ENCODE measurements at places on chromosomes 5 and 9.

- DNase-seq = no peak
Observed at GRCh38 chr9:15239816-15240215, 67.2 kb downstream of the TTC39B start.

GRCh38 chr9:35689542-35690293, at the start of gene TPM2:
TPM2 (minus strand) TSS chr9:35689925; CDS start chr9:35689817, 108 bp downstream.
- DNase-seq = peak; percentile 33

DNA sequence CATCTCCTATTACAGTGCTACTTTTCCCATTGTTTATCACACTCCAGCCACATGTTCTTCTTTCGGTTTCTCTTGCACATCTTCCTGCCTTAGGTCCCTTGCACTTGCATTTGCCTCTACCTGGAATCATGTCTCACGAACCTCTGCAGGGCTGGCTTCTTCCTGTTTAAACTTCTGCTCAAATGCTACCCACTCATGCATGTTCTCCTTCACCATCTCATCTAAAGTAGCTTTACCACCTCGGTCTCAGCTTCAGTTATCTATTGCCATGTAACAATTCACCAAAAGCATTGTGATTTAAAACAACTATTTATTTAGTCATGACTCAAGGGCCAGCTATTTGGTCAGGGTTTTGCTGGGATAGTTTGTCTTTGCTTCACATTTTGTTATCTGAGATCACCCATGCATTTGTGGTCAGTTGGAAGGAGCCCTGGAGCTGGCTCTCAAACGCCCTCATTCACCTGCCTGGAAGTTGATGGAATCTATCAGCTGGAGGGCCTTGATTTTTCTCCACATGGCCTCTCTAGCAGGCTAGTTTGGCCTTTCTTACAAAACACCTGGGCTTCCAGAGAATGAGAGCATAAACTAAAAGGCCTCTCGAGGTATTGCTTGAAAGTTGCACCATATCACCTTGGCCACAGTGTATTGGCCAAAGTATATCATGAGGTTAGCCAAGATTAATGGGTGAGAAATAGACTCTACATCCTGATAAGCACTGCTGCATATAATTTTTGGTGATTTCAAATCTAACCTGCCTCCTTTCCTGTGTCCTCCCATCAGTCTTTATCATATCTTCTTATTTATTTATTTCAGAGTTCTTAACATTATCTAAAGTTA, 21.4 kb downstream of the SPINK1 start:
- DNase-seq = no peak

DNA sequence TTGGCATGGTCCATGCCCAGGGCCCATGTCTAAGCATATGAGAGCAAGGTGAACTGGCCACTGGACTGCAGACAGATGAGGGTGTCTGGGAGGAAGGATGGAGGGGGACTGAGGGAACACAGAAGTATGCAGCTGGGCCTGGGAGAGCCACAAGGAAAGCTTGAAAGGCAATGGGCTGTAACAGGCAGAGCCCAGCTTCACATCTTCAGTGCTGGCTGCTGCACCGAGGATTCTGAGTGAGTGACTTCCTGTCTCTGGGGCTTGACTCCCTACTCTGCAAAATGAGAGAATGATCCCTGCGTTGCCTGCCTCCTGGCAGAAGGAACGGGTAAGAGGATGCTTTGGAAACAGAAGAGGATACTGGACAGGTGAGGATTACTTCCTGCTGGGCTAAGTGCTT, 29.0 kb downstream of the COL15A1 start:
- DNase-seq = no peak

- DNase-seq = peak; percentile 28
Observed at GRCh38 chr9:73200694-73201452, 49.2 kb downstream of the ANXA1 start.

DNA sequence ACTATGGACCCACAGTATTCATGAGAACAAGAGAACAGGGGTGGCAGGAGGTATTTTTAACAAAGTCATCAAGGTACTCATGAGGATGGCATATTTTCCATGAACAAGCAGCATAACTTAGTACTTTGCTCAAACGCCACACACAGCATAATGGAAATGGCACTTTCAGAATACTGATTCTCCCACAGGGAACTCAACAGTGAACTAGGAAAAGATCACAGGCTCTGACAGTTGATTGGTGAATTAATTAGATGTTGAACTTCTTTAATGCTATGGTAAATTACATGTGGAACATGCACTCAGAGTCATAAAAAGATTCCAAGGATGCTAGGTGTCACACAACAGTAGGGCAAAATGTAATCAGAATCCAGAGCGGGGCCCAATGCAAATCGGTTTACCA, 1088.6 kb upstream of the C9orf72 start:
- no peak for DNase-seq

DNA sequence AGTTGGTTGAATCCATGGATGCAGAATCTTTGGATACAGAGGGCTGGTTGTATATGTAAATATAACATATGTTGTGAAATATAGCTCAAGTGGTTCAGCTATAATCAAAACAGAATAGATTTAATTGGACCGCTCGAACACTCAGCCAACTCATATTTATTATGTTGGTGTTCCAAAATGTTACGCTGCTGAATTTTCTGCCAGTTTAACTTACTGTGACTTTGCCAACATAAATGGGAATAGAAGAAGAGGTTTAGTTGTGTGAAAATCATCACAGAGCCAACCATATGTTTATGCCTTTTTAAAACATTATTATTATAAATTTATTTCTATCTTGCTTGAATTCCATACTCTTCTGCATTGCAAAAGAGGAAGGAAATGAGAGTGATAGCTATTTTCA, 178.2 kb upstream of the FBXL7 start:
- DNase-seq = no peak

- no peak for DNase-seq
Observed at GRCh38 chr5:169914766-169915165, 65.5 kb downstream of the INSYN2B start.

- no peak for DNase-seq
Observed at GRCh38 chr5:137300411-137301240, 198.5 kb downstream of the SPOCK1 start.

DNA sequence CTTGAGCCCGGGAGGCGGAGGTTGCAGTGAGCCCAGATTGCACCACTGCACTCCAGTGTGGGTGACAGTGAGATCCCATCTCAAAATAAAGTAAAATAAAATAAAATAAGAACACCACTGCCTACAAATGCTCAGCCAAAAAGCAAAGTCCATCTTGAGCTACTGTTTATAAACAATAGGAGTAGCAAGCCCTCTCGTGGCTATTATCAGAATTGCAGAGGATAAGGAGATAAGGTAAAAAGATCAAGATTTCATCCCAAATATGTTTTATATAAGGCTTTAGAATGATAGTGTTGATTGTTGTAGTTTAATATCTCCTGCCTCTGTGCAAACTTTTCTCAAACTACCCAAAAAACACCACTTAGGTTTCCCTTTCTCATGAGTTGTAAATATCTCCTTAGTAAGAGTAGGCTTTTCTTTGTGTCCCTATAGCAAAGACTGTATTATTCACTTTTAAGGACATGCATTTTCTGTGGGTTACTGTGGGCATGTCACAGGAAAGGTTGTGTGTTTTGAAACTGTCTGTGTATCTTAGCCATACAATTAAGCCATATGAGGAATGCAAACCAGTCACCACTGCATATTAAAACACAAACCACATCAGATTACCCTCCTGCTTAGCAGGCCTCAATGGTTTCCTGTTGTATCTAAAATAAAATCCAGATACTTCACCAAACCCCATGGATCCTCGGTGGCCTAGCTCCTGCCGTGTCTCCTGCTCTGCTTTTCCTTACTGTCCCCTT, 31.8 kb upstream of the CKS2 start:
- peak; percentile 36 for DNase-seq

DNA sequence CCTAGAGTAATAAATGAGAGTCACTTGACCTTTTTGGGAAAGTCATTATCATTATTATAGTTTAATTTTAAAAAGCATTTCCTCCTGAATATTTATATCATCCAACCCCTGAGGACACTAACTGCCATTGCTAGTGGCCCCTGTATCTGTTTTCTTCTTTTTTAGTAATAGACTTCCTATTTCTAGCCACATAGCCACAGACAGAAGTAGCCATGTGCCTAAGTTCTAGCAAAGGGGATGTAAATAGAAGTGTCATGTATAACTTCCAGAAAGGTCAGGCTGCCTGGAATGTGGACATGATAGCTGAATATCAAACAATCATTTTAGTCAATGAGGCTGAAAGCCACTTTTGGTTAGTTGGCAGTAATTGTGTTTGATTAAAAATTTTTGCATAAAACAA, 37.5 kb upstream of the IQGAP2 start:
- no peak for DNase-seq

GRCh38 chr5:122745597-122745996, 29.3 kb upstream of the SNX2 start:
- DNase-seq = no peak

DNA sequence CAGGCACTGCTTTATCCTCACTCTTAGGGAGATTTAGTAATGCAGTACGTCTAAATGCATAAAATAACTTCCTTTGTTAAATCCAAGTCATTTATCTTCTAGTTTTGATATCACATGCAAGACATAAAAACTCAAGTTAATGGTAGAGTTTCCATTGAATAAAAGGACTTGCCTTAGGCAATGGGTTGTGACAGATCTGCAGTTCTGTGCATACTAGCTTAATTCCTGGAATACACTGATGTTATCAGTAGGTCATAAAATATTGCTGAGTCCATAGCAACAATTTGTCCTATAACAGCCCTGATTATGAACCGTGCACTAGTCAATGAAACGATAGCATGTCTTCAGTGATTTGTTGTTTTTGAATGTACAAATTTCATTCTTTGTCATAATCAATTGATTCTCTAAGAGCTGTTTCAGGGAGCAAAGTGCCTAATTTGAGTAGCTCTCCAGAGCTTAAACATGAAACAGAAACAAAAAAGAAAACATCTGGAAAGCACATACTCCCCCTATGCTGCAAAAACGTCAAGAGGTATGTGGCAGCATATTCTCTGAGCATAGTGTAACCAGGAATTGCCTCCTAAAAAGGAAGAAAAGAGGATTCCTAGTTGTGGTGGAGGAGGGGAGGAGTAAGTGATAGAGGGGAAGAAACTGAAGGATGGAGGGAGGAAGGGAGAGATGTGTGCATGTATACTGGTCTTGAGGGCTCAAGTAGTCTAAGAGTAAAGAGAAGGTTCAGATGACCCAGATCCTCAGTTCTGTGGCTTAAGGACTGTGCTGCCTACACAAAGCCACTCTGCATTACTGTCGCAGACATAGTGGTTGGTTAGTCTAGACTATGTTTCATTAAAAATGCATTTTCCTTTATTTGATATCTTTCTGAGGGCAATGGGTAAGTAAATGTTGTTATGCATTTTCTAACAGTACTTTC, 589.2 kb downstream of the PRR16 start:
- DNase-seq = no peak

DNA sequence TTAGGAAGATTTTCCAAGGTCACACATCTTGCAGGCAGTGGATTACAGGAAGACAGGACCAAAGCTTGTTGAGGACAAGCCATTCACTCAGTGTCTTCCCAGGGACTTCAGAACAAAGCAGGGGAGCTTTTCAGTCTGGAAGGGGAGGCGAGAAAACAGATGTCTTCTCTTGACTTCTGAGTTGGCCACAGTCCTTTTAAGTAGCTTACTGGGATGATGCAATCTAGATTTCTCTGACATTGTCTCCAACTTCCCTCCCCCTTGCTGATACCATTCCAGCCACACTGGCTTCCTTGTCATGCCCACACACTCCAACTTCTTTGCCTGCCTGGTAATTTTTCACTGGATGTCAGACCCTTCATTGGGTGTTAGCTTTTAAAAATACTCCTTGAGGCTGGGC, 174.2 kb upstream of the TBC1D2 start:
- DNase-seq = no peak

GRCh38 chr5:160303690-160304089, 8.7 kb downstream of the CCNJL start:
- DNase-seq = no peak

DNA sequence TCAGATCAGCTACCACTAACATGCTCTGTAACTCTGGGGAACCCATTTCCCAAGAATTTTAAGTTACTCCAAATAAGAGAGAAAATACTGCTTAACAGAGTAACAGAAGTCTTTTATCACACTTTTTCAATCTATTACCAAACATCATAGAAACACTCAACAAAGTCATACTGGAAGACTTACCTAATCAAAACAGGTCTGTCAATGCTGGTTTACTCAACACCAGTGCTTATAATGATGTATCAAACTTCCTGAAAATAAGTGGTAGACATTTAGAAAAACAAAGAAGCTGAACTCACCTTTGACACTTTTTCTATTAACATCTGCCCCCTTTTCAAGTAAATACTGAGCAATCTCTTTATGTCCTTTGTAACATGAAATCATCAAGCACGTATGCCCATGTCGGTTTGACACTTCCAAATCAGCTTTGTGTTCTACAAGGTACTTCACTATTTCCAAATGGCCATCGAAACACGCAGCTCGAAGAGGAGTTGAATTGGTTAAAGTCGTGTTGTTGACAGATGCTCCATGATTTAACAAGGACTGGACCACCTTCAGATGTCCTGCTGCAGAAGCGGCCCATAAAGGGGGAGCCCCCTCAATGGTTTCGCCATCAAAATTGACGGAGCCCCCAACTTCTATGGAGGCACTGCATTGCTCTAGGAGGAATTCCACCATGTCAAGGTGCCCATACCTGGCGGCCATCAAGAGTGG, 1.8 kb downstream of the FEM1C start:
- no peak for DNase-seq

GRCh38 chr9:95557142-95557541, 40.4 kb upstream of the PTCH1 start:
- DNase-seq = no peak

GRCh38 chr5:26948921-26949320, 89.5 kb downstream of the CDH9 start:
- no peak for DNase-seq

GRCh38 chr9:98071737-98072136, 15.2 kb downstream of the NANS start:
- no peak for DNase-seq

DNA sequence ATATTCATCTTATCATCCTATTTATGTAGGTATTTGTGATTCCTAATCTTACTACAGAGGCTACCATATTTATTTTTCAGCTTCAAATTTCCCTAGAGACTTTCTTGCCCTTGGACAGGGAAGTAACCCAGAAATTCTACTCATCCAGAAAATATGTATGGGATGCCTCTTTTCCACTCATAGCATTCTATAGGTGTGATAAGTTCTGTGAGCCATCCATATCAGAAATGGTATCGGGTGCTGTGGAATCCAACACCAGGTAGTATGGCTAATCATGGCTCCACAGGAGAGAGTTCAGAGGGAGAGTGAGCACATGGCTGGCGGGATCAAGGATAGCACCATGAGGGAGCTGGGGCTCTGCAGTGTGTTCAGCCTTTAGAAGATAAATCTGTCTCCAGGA, 349.3 kb upstream of the ACTBL2 start:
- no peak for DNase-seq

- no peak for DNase-seq
Observed at GRCh38 chr5:76292620-76293322, 110.3 kb upstream of the IQGAP2 start.

DNA sequence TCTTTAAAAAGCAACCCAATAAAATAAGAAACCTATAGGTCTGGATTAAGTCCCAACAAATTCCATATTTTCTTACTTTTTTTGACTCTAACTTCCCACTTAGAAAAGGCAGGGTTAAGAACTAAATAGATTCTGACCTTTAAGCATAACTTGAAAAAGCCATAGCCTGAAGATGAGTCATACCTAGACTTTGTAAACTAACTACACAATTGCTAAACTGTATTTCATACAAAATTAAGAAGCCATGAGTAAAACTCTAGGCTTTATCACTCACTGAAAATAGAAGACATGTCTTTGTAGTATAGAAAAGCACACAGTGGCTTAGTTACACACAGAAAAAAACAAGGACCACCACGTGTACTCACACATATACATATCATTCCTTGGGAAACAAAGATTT, 51.5 kb downstream of the MLLT3 start:
- DNase-seq = no peak

Measured in HCT116 (cell line).